ENCODE measurements at places on chromosomes 3 and 15.

GRCh38 chr15:33699691-33700447 is 268.4 kb upstream of the CHRM5 start:
- DNase-seq: no peak

DNA sequence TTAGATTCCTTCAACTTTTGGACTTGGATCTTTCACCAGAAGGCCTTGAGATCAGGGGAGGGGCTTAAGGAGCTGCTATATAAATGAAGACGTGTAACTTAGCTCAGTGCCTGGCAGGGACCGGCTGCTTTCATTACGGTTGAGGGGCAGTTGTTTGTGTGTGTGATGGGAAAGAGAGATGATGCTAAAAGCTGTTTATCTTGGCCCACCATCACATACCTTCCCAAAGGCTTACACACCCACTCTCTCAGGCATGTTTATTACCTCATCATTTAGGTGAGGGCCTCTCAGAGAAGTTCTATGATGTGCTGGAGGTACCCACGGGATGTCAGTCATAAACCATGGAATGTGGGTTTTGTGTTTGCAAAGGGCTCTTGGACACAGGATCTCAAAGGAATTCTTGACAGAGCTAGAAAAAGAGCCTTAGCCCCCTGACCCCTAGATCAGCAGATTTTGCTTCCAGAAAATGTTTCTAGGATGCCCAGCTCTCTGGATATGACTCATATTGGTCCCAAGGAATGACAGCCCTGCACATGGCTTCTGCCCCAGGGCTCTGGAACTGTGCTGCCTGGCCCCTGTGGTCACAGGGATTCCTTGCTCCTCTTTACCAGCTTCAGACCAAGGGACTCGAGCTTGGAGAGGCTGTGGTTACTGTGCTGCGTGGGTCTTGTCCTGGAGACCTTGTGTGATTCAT is 15.9 kb upstream of the SMAD3 start:
- DNase-seq: peak; percentile 100

- no peak for DNase-seq
Observed at GRCh38 chr15:55337160-55337559, 18.1 kb downstream of the PIGB start.

- DNase-seq: no peak
Observed at GRCh38 chr3:181687190-181687589, 24.5 kb upstream of the SOX2 start.

DNA sequence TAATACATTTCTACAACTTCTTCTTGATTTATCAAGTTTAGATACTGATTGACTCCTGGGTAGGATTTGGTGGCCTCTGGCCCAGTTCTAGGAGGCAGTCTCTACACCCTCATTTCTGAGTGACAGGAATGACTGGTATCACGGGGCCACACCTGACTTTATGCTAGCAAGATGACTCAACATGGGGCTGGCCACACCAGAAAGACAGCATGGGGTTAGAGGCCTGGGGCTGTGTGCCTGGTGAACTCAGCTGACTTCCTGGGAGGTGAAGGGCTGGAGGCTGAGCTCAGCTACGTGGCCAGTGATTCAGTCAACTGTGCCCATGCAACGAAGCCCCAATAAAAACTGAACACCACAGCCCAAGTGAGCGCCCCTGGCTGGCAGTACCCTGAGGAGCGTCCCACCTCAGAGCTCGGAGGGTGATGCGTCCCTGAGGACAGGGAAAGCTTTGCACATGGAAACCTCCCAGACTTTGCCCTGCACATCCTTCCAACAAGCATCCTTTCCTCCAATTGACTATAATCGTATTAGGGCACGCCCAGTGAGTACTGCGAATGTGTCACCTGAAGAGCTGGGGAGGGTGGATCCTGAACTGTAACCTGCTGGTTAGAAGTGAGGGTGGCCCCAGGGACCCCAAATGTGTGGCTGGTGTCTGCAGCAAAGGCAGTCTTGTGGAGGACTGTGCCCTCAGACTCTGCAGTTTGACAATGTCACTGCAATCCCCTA is 57.2 kb downstream of the NIPA2 start:
- DNase-seq: peak; percentile 71

DNA sequence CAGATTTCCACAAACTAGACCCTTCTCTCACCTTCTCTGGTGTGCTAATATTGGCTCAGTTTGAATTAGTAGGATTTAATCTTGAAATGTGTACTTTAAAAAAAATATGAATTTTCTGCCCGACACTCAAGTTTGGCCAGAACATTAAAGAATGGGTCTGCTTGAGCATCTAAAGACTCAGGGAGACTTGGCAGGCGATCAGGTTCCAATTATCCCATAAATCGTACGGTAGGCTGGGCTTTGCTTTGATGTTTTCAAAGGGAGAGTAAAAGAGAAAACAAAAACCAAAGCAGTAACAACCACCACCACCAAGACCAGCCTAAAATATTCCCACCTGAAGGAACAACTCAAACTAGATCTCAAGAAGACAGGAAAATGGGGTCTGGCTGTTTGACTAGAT is 230.8 kb downstream of the EBLN2 start:
- DNase-seq: no peak

GRCh38 chr15:49747340-49747739 is 126.5 kb downstream of the DTWD1 start:
- DNase-seq: no peak

DNA sequence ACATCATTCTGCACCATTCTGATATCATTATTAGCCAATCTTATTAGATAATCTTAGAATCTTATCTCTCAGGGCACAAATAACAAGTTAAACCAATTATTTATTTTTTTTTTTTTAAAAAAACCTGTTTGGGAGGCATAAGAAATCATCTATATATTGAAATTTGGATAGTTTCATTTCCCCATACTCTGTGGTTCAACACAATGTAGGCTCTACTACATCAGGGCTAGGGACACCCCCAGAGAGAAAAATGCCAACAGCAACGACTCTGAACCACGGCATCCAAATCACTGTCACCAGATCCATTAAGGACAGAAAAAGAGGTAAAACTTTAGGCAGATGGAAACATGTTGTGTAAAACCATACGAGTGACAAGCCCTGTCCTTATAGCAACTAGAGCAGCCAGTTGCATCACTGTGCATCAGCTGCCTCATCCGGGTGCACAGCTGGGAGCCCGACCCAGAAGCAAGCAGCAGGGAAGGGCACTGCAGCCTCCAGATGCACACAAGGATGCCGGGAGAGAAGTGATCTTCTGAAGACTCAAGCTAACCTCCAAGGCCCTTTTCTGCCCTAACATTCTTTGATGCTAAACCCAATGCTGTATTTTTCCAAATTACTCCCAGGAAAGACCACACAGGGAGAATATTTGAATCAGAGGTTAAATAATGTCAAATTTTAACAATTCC is 381.1 kb downstream of the CTNNB1 start:
- no peak for DNase-seq

DNA sequence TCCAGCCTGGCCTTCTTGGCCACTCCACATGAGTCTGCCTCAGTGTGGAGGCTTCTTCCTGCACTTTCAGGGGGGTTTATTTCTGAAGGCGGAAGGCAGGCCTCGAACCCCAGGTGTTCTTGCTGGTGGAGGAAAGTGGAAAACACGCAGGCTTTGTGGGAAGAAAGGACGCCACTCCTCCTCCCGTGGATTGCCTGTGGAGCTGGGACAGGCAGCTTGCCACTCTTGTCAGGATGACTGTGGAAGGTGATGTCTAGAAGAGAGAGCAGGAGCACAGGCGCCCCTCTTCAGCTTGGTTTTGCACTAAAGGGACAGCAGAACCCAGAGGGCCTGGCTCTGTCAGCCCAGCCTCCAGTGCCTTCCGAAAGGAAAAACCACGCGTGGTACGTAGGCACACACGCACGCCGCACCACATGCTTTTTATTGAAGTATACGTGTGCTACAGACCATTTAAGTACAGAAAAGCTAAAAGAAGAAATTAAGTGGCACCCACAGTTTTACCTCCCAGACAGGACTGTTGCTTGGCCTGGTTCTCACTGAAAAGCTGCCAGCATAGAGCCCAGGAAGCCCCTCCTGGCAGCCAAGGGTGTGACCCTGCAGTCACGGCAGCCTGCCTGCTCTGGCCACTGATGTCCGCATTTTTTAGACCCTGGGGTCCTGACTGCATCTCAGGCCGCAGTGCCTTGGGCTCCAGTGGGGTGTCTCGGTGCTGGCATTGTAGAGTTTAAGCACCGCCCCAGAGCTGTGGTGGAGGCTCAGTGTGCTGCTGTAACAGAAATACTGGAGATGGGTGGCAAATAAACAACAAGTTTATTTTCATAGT is 21.6 kb downstream of the KLF13 start:
- no peak for DNase-seq

GRCh38 chr3:40020689-40021088 is 211.3 kb downstream of the MYRIP start:
- no peak for DNase-seq

GRCh38 chr15:91961357-91961756 is 107.8 kb downstream of the SLCO3A1 start:
- peak; percentile 76 for DNase-seq

DNA sequence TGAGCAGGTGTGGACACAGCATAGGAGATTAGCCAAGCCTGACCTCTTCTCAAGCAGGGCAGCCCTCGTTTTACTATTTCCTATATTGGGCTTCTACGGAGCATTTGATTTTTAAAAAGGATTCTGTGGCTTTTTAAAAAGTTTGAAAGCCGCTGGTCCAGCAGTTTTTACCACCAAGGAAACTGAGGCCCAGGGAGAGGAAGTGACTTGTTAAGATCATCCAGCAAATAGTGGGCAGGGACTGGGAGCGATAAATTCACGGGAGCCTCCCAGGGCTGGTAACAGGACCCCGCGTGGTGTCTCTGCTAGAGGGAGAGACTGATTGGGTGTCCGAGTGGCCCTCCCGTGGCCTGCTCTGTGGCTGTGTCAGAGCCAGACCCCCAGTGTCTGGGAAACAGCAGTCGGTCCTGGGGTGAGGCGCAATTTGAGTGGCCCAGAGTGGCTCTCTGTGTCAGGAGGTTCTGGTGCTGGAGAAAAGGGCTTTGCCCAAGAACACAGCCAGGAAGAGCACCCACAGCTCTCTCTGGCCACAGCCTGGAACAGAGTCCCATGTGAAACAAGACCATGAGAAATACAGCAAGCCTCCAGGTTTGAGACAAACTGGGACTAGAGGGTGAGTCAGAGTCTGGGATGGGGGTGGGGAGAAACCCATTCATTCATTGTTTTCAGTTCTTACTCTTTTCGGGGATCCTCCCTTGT is 4.2 kb downstream of the FURIN start:
- no peak for DNase-seq

GRCh38 chr3:143888166-143888565 is 39.9 kb upstream of the SLC9A9 start:
- no peak for DNase-seq

DNA sequence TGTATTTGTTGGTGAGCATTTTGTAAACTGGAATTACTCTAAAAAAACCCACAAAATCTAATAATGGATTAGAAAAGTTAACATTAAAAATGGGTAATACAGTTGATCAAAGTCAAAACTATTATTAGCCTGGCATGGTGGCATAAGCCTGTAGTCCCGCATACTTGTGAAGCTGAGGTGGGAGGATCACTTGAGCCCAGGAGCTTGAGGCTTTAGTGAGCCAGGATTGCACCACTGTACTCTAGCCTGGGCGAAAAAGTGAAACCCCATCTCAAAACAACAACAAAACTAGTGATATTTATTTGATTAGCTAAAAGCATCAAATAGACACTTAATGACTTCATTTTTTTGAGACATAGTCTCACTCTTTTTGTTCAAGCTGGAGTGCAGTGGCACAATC is 3.6 kb downstream of the SNX1 start:
- DNase-seq: no peak

DNA sequence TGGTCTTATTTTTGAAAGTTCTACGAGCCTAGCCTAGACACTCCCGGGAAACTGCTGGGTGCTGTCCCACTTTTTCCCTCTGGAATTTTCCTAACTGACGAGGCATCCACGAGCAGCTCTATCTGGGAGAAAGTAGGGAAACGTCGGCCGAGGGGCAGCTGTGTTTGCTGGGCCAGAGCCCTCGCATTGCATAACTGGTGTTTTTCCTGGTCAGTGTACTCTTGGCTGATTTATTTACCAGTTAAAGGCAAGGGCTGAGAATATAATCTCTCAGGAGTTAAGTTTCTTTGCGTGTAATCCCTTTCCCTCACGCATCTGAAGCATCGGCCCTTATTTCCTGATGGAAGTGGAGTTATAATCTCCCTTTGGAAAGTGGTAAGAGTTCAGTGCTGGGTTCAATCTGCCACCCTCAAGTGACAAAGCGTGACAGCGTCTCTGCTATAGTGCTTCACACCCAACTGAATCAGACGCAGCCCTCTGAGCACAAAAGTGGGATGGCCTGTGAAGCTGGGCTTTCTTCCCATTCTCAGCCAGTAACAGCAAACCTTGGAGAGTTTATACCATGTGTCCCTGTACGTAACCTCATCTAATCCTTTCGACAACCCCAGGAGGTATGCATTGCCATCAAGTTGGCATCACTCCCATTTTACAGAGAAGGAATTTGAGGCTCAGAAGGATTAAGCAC is 311.5 kb downstream of the RORA start:
- DNase-seq: no peak

- no peak for DNase-seq
Observed at GRCh38 chr3:110946810-110947209, 124.8 kb upstream of the NECTIN3 start.

- DNase-seq: no peak
Observed at GRCh38 chr3:156610154-156610553, 55.2 kb upstream of the SSR3 start.

DNA sequence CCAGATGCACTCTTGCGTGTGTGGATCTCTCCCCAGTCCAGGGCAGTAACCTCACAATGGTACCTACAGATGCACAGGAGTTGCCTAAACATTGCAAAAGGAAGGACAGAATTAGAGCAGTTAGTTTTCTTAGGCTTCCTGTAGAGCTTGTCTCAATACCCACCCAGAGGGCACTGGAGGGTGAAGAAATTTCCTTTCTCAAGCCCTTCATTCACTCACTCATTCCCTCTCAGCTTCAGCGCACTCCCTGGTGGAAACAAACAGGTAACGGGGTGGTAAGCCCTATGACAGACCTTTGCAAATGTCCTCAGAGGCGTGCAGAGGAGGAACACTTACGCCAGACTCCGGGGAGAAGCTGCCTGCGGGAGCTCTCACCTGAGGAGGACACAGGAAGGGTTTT is 267.4 kb upstream of the HES1 start:
- no peak for DNase-seq

GRCh38 chr15:50149090-50149489 is 30.1 kb upstream of the ATP8B4 start:
- no peak for DNase-seq

GRCh38 chr15:81000144-81000623 is 539 bp upstream of the TLNRD1 start:
- no peak for DNase-seq

GRCh38 chr3:134369231-134369741 is 5.0 kb downstream of the AMOTL2 start:
- no peak for DNase-seq

DNA sequence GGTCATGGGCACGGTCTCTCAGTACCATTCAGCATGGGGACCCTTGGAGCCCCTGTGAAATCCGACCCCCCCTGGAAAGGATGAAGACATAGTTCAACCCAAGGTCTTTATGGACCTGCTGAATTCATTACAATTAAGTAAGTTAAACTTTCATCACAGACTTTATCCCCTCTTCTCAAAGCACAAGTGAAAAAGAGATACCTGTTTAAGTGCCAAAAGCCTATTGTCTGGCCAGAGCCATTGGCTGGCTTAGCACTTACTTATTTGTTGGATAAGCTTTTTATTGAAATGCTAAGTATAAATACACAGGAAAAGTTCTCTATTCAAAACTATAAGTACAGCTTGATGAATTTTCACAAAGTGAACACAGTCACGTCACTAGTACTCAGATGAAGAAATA is 128.4 kb upstream of the NR2E3 start:
- no peak for DNase-seq

- peak; percentile 19 for DNase-seq
Observed at GRCh38 chr3:71673486-71673885, 51.7 kb downstream of the EIF4E3 start.
